ENCODE measurements at places on chromosomes 12 and 14. TPM values are rescaled to one million over a fixed set of nuclear protein-coding genes. Genes with fewer than 3 reads are reported as not detected.

DNA sequence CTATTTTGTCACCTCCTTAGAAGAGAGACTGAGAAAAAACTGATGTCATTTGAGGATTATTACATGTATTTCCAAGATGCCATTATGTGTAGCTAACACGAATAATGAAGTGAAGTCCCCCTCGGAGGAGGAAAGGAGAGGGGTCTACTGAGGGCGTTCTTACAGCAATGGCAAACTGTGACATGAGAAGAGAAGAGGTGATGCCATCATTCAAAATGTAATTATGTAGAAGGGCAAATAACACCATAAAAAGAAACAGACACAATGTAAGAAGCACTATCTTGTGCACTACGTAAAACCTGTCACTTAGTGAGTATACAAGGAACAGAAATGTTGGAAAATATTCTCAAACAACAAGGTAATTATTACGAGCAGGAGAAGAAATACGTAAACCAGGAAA, 126.5 kb downstream of the NELL2 start:
- no peak for DNase-seq

DNA sequence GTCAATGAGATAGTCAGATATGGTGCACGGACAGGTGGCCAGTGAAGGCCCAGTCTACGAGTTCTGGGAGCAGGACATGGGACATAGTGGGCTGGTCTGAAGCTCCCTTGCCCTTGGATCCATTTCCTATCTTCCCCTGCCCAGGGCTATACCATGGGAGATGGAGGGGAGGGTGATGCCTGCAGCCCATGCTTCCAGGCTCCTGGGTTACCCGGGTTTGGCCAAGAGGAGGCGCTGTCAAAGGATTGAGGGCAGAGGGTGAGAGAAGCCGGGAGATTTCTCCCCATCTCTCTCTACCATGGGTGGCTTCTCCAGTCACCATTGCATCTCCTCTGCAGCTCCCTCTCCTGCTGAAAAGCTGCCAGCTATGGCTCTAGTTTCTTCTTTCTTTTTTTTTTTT, 52.8 kb upstream of the LHX5 start:
- no peak for DNase-seq

GRCh38 chr12:53939141-53940108, 794 bp downstream of the HOXC13 start:
- DNase-seq = peak; percentile 5

GRCh38 chr12:131131077-131131807, 177.5 kb downstream of the ADGRD1 start:
- DNase-seq = no peak

DNA sequence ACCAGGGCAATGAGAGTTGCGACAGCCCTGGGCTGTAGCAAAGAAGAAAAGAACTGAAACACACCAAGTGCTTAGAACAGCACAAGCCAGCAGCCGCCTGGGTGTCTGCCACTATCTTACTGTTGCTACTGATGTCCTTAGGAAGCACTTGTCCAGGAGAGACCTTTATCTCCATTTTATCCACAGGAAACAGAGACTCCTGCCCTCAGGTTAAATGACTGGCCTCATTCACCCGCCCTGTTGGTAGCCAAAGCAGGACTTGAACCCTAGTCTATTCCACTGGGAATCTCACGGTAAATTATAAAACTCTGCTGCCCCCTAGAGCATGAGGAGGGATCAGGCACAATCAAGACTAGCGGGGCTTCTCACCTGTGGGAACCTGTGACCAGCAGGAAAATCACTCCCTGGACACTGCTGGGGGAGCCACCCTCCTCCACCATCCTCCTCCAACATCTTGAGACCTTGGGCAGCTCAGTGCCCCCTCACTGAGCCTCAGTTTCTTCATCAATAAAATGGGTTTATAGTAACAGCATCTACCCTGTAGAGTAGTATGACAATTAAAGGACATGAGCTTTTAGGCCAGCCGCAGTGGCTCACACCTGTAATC, 20.5 kb upstream of the TESC start:
- no peak for DNase-seq

GRCh38 chr12:51814311-51815088, 34.0 kb downstream of the FIGNL2 start:
- DNase-seq = no peak

DNA sequence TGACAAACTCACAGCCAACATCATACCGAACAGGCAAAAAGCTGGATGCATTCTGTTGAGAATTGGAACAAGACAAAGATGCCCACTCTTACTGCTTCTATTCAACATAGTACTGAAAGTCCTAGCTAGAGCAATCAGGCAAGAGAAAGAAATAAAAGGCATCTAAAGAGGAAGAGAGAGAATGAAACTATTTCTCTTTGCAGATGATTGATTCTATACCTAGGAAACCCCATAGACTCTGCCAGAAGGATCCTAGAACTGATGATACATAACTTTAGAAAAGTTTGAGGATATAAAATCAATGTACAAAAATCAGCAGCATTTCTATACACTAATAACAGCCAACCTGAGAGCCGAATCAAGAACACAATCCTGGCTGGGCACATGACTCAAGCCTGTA, 6.1 kb upstream of the ANO6 start:
- no peak for DNase-seq

DNA sequence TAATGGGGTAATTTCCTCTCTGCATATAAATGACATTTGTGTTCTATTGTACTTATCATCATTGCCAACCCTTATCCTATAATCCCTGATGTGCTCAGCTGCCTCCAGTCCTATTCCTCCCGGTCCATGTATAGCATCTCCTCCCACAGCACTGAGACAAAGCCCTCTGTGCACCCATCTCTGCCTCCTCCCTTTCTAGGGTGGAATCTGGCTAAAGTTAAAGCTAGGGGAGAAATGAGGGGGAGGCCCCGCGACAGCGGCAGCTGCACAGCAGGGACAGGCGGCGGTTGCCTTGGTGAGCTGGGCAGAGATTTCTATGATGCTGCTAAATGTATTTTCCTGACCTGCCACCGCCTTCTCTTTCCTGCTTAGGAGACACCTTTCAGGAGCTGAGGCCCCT, 12.8 kb upstream of the ZDHHC22 start:
- no peak for DNase-seq

DNA sequence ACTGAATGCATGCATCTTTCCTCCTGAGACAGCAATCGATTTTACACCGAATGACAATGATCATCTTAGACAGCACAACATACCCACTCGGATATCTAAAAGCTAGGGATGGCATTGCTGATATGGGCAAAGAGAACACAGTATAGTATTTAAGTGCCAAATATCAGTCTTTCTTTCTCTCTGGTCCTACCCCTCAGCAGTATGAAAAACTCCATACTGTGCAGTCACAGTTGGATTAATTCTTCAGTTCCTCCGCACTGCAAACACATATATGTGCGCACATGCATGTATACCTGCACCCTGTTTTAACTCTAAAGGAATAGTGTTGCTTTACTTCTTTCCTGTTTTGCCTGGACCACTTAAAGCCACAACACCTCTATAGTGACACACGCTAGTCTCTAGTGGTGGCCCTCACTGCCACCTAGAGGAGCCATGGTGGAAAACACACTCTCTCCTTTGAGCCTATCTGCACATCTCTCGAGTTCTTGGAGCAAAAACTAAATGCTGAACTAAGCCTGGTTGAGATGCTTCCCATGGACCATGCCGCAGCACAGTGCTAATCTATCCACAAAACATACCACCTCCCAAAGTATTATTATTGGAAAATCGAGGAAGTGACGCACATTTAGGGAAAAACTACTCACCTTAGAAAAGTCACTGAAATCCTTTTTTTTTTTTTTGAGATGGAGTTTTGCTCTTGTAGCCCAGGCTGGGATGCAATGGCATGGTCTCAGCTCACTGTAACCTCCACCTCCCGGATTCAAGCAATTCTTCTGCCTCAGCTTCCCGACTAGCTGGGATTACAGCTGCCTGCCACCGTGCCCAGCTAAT, 11.9 kb downstream of the TMEM52B start:
- DNase-seq = peak; percentile 53

CATSPERB gene
- total RNA-seq = not detected

HCAR3 gene
- not detected for total RNA-seq

DNA sequence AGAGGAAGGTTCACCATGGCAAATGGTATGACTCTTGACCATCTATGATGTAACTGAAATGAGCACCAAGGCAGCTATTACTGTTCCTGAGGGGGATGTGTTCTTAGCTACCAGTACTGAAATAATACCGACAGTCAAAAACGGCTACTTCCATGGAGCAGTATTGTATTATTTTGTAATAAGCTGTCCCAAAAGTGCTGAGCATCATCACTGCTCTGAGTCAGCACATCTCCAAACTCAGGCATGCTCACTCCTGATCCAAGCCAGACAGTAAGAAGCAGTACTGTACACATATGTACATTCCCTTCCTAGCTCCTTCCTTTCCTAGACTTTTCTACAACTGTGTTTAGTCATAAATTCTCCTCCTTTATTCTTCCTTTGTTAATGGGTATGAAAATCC, 8.6 kb downstream of the VTI1B start:
- DNase-seq = no peak

HSPB8 gene
- total RNA-seq = 8.7 TPM

GRCh38 chr14:81452341-81453133, 52.4 kb upstream of the STON2 start:
- DNase-seq = no peak

MYO1A gene
- total RNA-seq = not detected

DNA sequence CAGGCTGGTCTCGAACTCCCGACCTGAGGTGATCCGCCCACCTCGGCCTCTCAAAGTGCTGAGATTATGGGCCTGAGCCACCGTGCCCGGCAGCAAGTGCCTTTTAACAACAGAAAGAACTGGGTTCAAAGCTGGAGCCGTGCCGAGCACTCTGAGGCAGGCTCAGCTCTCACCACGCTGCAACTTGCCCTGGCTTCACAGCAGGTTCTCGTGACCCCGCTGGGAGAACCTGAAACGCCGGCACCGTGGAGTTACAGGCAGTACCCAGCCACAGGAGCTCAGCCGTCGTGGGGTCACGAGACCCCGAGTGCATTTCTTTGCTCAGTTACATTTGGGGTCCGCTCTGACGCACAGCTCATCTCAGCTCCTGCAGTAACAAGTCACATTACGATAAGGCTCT, 14.4 kb downstream of the GOLGA3 start:
- DNase-seq = no peak

- no peak for DNase-seq
Observed at GRCh38 chr12:132653567-132654290, 33.4 kb downstream of the POLE start.

DNA sequence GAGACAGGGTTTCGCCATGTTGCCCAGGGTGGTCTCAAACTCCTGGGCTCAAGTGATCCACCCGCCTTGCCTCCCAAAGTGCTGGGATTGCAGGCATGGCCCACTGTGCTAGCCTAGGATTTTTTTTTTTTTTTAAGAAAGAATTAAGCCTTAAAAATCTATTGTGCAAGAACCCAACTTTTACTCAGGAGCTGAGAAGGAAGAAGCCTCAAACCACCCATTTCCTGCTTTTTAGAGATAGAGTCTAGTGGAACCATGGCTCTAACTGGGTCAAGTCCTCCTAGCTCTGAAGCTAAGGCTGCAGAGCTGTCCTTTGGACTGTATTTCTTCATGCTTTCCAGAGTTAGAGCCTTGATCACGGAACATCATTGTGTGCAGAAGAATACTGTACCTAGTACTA, 1.3 kb upstream of the TSFM start:
- no peak for DNase-seq
